ENCODE measurements at places on chromosomes 7 and 10.

- peak; percentile 85 for DNase-seq
These were observed 130.0 kb downstream of the AUTS2 start for GRCh38 chr7:69728304-69728703.

DNA sequence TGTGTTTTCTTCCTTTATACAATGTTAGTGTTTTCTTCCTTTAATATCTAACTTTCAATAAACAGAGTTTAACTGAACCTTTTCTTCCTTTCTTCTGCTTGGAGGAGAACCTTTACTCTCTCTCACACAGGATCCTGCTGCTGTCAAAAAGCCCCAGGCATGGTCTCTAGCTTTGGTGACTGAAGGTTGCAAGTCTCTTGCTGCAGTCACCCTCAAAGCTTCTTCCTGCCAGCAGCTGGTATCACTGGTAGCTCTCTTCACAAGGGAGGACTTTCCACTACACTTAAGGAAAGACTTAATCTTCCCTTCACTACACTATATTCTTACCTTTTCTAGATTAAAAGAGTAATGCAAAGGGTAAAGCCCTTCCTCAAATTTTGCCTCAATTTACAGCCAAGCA, 153.4 kb downstream of the SGMS1 start:
- DNase-seq, result peak; percentile 4

DNA sequence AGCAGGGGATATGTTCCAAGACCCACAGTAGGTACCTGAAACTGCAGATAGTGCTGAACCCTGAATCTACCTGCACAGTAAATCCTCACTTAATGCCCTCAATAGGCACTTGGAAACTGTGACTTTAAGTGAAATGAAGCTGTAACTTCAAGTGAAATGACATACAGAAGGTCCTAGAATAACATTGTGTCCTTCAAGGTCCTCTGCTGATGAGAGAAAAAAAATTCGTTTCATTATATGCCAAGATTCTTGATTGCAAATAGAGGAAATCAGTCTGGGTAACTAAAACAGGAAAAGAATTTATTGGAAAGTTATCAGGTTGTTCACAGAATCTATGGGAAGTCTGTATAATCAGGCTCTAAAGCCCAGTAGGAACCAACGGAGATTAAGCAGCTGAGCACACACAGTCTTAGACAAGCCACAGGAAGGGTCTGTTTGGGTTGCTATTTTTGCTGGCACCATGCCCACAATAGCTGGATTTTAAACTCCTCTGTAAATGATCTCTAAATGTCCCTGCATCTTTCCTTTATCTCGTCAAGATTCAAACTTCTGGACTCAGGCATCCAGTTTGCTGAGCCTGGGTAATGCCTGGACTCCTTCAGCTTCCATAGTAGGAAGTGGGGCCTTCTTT, 57.5 kb downstream of the EXOC4 start:
- DNase-seq, result peak; percentile 19

GRCh38 chr7:133642907-133643306, 390.0 kb downstream of the EXOC4 start:
- DNase-seq, result no peak

DNA sequence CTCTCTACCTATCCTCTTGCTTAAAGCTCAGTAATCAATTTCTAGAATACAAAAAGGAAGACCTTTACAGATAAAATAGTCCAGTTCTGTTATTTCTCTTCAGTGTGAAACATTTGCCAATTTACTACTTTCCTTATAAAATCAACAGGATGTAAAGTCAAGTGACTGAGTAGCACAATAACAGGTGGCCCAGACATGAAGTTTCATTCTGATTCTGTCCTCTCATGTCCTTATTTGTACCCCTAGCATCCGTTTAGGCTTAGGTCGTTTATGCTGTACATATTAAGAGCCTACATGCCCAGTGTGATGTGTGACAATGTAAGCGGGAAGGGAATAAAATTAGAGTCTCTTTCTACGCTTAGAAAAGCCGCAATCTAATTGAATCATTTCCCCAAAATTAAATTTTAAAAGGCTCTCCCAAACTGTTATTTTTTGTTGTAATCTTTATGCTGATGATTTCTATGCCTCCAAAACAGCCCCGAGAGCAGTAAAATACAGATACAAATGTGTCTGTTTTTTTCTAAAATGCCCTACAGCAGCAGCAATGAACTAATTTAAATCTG, 29.1 kb downstream of the EPC1 start:
- no peak for DNase-seq

DNA sequence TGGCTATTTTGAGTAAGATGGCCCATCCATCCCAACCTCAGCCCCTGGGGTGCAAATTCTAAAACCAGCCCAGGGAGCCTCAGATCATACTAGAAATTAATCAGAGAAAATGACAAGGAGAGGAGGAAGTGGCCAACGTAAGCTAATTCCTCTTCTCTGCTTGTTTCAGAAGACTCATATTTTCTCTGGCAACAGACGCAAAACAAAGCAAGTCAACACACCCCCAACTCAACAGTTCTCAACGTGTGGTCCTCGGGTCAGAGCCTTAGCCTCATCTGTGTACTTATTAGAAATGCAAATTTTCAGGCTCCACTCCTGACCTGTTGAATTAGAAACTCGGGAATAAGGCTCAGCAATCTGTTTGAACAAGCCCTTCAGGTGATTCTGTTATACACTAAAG, 413.9 kb upstream of the AUTS2 start:
- DNase-seq, result no peak

DNA sequence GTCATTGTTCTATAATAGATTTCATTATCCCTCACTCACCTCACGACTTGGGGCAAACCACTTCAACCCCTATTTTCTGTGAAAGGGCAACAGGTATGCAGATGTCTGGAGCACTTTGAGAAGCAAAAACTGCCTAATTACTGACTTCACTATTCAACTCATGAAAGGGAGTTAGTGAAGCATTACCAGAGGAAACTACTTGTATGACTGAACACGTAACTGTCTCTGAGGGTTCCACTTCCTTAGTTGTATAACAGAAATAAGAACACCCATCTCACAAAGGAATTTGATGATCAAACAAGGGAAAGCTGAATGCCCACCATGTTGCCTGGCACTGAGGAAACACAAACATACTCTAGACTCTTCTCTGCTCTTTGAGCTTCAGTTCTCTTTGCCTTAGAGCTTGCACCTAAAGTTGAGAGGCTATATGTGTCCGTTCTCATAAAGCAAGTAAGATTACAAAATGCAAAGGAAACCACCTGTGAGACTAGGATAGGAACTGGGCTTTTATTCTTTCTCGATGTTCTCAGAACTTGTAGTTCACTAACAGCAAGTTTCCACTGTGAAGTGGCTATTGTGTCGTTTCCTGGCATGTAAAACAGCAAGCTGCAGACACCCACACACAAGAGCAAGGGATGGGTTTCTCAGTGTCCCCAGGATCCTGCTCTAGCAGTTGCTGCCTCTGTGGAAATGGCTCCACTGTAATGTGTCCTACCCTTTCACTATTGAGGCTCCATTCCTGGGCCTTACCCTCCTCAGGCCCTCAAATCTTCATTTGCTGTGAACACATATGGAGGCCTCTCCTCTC, 2.6 kb downstream of the TMEM243 start:
- no peak for DNase-seq

DNA sequence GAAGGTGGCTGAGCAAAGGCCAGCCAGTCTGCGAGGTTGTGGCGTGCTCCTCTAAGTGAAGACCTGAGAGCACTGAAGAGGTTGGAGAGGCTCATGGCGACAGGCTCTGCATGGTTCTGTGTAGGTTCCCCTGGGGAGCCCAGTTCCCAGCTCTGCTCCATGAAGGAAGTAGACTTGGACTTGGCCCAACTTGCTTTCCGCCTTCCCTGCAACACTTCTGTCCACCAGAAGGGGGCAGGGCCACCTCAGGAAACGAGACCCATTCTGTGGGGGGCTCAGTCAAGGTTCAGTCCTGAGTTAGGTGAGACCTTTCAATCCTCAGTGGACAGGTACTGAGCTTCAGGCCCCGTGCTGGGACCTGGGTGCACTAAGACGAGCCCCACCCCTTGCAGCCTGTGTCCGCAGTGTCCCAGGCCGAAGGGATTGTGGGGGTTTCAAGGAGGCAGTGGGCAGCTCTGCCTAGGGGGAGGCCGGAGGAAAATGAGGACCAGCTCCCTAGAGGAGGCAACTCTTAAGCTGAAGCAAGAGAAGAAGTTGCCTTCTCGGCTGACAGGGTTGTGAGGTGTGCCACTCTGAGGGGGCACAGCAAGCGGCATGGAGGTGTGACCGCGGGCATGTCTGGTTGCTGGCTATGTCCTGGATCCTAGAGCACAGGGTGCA, 15.0 kb upstream of the PCBD1 start:
- peak; percentile 70 for DNase-seq

DNA sequence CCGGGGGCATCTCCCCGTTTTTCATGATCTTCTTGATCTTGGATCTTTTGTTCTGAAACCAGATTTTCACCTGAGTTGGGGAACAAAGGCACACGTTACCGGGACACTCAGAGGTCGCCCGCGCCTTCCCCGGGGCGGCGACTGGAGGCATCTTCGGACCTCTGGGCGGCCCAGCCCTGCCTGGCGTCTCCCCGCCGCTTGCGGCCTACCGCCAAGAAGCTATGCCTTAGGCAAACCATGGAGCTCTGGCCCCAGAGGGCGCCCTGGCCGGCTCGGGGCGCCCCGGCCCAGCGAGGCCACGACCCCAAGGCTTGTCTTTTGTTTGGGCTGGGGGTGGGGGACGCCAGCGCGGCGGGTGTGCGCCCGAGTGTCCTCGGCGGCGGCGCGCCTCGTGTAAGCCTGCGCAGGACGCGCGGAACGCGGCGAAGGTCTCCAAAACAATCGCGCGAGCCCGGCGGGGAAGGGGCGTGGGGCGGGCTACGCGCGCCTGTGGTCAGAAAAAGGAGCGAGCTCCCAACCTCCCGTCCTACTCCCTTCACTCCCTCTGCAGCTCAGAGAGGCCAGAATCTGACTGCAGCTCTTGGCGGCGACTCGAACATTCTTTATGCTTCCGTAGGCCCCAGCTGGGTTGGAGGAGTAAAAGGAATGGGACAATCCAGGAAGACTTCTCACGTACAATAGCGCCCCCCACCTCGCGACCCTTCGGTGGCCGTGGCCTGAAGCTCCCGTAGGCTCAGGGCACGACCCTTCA, 3.5 kb downstream of the DLX5 start:
- DNase-seq, result peak; percentile 60

DNA sequence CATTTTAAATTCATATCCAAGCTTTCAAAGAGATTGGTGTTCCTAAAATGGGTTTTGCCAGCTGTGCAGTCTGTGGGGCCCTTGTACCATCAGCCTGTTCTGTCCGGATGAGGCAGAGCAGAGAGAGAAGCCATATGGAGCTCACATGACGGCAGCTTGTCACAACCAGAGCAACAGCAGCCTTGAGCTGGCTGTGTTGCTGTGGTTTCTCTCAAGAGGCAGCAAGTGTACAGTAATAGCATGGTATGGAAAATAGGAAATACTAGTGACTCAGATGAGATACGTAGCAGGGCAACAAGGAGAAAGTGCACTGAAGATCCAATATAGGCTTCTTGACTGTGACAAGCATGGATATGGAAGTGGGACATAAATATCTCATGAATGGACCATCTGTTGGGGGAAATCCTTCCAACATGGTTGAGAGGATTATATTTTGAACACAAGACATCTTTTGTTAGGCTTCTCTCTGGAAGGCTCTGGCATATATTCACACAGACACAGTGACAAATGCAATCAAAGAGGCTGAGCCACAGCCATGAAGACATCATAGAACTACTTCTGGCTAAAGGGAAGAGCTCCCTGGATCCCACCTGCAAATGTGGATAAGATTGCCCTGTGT, 251.0 kb upstream of the TAC1 start:
- no peak for DNase-seq

- no peak for DNase-seq
These were observed 926.3 kb downstream of the NRG3 start for GRCh38 chr10:82801289-82801688.

- DNase-seq, result no peak
These were observed 25.1 kb upstream of the GPR37 start for GRCh38 chr7:124790645-124791044.

Measured in adipocyte (in vitro differentiated cells).